ENCODE measurements at places on chromosomes 4 and X.

DNA sequence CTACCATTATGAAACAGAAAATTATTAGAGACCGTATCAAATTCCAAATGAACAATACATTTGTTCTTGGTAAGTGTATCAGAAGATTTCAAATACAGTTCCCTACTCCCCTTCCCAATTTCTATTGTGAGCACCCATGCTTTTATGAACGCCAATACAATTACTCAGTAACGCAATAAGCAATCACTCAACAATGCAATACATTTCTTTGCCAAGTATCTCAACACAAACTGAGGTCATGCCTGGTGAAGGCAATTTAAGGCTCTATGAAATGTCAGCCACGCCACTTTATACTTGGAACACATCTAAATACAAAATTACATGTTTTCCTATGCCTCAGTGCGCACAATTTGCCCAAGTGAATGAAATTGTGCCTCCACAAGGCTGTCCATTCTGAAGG, 712 bp downstream of the PNPLA4 start:
- DNase-seq, result no peak

- DNase-seq, result no peak
Measured at GRCh38 chr4:161320377-161320776, 843.4 kb downstream of the FSTL5 start.

- DNase-seq, result no peak
Measured at GRCh38 chrX:29862126-29862677, 353.2 kb upstream of the MAGEB2 start.

GRCh38 chrX:11465648-11466411, 172.6 kb downstream of the AMELX start:
- no peak for DNase-seq
